Fibroblast of skin of right quadriceps (primary cell): ENCODE measurements at places on chromosomes 16 and 17.

- DNase-seq, result peak; percentile 99
These were observed 91.4 kb upstream of the TBX2 start for GRCh38 chr17:61307905-61308886.

DNA sequence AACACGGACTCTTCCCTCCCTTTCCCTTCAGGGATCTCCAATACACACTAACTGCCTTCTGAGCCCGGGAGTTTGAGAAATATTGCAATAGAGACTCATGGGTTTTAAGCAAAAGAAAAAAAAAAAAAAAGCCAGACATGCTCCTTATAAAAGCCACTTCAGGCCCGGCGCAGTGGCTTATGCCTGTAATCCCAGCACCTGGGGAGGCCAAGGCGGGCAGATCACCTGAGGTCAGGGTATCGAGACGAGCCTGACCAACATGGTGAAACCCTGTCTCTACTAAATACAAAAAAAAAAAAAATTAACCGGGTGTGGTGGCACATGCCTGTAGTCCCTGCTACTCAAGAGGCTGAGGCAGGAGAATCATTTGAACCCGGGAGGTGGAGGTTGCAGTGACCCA lies 2.4 kb upstream of the HEXD start:
- DNase-seq, result no peak

DNA sequence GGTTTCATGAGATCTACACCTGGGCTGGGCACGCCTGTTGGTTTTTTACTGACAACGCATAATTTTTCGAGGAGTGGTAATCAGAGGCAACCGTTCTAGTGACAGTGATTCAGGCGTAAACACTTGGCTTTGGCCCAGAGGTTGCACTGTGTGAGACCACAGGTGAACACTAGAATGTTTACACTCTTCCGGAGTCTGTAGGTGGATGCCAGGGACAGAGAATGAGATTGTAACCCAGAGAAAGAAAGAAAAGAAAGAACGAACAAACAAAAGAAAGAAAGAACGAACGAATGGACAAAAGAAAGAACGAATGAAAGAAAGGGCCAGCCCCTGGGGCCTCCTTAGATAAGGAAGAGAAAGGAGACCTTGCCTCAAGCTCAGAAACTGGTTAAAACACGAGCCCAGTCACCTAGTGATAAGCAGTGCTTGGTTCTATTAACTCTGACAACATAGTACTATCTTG lies 113.2 kb downstream of the PRKCB start:
- DNase-seq, result no peak

DNA sequence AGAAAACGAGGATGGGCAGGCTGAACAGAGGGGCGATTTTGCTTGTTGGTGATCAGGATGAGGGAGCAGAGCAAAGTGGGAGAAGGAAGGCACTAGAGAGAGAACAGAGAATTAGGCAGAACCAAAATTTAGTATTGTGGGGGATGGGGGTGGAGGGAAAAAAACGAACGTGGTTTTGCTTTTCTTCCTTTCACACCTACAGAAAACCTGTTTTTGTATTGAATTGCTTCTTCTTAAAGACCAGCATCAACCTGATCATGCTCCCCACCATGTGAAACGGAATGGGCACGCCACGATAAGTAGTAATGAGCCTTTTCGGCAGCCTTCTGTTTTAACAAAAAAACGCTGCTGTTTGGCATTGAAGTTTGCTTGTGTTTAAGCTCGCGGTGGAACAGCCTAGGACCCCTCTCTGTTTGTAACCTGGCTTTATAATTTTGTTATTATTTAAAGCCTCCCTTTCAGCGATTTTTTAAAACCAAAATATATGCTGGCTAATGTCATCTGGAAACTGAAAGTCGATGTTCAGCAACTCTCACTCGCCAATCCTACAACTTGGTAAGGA lies 36.8 kb downstream of the ERCC4 start:
- DNase-seq, result no peak

DNA sequence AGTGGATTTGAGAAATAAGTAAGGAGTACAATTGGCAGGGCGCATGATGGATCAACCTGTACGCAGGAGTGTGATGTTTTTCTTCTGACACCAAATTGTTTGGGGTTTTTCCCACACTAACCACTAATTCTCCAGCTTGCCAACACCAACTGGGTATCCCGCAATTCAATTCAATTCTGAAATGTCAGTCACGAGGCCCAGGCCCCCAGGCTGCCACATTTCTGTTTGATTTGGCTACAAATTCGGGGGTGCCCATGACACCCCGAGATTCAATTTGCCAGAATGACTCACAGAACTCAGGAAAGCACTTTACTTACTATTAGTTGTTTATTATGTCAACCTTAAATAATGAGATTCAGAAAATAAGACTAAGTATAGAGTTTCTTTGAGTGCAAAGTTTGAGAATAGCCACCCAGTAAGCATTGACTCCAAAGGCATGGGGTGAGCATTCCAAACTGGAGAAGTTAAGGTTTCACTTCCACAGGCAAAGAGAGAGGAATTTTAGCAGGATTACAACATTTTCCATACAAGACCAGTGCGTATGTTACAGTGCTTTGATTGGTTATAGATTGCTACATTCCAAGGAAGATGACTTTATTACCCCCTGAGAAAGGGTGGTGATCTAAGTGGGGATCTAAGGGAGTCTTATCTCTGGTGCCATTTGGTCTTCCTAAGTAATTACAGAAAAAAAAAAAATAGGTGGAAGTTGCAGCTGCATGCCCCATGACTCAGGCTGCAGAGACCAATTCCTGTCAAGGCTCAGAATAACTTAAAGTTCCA lies 11.5 kb downstream of the SLC46A1 start:
- peak; percentile 55 for DNase-seq

DNA sequence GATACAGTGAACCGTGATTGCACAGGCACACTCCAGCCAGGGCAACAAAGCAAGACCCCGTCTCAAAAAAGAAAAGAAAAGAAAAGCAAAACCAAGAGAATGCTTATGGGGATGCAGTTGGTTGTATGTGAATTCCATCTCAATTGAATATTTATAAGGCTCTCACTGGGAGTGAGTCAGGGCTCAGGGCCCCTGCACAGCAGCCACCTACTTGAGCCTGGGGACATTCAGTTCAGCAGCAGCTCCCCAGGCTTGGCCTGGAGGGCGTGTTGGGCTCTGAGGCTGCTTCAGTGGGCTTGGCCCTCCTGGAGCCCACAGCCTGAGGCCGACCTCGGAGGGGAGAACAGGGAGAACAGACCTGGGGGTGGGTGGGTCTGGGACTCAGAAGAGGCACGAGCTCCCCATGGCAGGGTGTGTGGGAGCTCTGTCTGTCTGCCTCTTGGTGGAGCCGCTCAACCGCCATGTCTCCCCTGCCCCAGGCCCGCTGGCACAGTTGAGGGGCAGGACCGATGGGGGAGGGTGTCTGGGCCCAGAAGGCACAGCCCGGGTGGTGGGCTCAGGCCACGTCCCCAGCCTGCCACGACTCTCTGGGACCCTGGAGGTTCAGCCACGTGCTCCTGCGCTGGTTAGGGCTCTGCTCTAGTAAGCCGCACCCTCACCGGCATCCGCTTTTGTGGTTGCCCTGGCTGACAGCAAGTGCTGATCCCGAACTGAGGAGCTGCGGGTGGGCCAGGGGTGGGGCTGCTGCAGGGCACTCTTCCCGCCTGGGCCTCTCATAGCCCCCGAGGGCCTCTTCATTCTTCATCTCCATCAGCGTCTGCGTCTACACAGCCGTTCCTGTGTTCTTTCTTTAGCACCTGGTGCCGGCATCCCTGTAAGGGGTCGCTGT lies 24.8 kb downstream of the ZFPM1 start:
- no peak for DNase-seq

DNA sequence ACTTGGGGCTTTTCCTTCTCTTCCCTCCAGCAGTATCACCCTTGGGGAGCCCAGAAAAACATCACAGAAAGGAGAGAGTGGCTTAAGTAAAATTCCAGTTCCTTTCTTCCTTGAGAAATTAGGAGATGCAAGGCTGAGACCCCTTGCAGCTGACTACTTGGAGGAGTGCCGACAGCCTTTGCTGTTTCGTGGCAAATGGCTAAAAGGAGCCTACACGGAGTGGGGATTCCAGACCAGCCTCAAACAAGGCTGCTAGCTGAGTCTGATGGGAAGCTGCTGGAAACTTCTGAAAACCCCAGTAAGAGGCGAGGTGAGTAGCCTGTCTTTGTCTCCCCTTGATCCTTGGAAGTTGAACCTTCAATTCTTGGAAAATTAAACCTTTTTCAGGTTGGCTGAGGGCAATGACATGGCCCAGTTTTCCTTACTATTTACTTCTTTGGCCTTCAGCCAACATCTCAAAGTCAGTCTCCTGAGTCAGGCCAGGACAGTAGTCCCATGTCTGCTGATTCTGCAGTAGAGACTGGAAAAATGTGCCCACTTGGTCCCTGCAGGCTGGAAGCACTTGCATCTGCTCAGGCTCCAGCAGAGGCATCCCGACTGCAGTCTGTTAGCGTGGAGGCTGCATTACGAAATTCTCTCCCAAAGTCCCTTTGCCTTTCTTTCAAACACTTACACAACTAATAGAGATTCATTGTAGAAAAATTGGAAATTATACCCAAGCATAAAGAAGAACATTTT lies 23.4 kb downstream of the SMIM36 start:
- peak; percentile 2 for DNase-seq

DNA sequence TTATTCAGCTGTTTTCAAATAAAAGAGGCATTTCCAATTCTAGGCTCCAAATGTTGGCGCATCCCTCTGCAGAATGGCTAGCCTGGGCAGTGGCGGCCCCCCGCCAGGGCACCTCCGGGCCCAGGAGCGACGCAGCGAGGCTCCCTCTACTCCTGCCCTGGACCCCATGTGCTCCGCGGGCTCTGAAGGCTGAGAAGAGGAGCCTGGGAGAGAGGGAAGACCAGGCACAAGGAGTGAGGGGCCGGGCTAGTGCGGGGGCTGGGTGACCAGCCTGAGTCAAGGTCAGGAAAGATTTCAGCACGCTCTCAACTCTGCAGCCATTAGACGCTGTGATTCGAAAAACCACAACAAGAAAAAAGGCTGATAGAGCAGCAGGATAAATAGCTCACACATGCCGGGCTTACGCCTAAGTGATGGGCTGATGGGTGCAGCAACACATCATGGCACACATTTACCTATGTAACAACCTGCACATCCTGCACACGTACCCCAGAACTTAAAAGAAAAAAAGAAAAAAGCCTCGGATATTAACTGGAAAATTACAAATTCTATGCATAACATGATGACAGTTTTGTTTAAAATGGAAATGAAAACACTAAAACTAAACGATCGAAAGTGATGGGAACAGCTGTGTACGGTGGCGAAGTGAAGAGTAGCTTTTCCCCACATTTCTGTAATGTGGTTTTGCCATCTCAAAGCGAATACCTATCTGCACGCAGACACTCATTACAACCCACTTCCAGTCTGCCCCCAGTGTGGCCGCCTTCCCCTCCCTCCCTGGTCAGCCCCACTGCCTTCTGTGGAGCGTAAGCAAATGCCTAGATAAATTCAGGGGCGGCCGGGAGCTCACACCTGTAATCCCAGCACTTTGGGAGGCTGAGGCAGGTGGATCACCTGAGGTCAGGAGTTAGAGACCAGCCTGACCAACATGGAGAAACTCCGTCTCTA lies 44.4 kb downstream of the MAP1LC3B start:
- DNase-seq, result peak; percentile 45

DNA sequence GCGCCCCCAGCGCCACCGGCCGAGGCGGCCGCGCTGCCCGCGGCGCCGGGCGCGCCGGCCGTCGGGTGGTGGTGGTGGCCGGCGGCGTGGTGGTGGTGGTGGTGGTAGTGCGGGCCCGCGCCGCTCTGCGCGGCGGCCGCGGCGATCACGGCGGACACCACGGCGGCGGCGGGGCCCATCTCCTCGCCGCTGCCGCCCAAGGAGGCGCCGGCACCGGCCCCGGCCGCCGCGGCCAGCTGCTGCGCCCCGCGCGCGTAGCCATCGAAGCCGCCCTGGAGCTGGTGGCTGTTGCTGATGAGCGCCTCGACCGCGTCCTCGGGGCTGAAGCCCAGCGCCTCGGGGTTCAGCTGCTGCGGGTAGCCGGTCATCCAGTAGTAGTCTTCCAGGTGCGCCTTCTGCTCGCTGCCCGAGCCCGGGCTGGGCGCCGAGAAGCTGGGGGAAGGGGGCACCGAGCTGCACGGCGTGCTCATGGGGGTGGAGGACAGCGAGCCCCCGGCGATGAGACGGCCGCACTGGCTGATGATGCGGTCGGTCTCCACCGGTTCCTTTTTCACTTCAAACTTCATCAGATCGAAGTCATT lies 1.2 kb downstream of the MAF start:
- no peak for DNase-seq

GRCh38 chr16:66850115-66850815 lies 6.1 kb downstream of the CA7 start:
- no peak for DNase-seq

DNA sequence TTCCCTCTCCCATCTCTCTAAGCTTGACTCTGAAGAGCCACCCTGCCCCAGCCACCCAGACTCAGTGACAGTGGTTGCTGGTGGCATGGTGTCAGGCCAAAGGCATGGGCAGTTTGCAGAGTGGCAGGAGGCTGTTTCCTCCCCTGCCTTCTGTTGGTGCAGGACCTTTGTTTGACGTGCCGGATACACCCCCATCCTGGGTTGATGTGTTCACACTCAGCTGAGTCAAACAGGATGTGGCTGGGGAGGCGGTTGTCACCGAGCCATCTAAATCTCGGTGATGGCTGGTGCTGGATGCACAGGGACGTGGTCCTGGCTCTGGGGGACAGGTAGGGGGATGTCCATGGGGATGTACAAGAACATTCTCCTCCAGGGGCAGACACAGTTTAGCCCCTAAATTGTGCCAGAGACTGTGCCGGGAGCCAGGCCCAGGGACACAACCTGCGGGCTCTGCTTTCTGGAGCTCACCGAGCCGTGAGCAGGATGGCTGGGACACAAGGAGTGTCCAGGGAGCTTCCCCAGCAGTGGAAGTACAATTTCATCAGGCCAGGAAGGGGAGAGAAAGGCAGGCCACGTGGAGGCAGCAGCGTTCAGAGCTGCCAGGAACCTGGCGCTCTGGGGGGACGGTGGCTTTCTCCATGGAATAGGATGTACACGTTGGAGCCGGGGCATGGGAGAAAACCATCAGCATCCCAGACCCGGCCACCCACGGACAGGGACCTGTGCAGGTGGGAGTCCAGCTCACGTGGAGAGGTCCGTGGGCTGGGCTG lies 264.2 kb downstream of the SEC14L1 start:
- DNase-seq, result peak; percentile 82

DNA sequence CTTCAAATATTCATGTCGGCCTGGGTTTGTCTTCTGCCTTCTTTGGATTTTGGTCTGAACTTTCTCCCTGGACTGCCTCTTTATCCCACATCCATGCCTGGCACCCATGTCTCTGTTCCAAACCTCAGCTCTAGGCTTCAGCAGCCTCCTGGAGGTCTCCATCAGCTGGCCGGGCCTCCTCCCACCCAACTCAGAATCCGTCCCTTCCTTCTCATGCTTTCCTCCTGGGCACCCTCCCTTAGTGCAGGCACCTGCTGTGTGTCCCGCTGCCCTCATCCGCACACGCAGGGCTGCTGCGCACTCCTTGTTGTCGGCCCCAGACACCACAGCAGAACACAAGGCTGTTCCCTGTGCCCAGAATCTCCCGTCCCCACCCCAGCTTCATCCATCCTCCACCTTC lies 14.0 kb downstream of the LDHD start:
- DNase-seq, result no peak

GRCh38 chr17:29930409-29931010 lies 482 bp upstream of the SSH2 start:
- DNase-seq, result no peak
